GDM1 (cell line): ENCODE measurements at places on chromosomes 1 and 21.
A peak's percentile ranks its signal among the peaks of the same experiment; 100 is the strongest.

GRCh38 chr21:22758478-22758877 lies 1760.3 kb downstream of the NCAM2 start:
- DNase-seq: no peak

GRCh38 chr1:162300057-162300917 lies 76.4 kb downstream of the SPATA46 start:
- DNase-seq: no peak

- DNase-seq: no peak
Observed at GRCh38 chr1:205578780-205579571, 52.8 kb downstream of the ELK4 start.

GRCh38 chr21:45726438-45726837 lies 82.9 kb downstream of the PCBP3 start:
- DNase-seq: no peak

GRCh38 chr1:125065821-125066180 lies 3881.0 kb downstream of the SRGAP2C start:
- no peak for DNase-seq

DNA sequence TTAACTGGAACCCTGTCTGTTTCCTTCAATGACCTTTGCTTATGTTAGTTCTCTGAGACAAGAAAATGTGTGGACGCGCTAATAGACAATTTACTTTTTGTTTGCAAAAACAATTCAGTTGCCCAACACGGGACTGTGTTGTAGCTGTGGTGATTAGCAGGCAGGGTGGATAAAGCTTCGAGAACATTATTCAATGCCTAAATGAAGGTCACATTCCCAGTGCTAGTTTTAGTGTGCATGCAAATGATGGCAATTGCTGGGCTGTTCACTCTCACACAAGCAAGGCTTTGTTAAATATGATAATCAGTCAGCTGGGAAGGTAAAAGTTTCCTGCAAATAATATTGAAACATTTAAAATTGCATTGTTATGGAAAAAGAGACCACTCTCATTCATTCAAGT lies 188.4 kb downstream of the BACH1 start:
- DNase-seq: no peak

DNA sequence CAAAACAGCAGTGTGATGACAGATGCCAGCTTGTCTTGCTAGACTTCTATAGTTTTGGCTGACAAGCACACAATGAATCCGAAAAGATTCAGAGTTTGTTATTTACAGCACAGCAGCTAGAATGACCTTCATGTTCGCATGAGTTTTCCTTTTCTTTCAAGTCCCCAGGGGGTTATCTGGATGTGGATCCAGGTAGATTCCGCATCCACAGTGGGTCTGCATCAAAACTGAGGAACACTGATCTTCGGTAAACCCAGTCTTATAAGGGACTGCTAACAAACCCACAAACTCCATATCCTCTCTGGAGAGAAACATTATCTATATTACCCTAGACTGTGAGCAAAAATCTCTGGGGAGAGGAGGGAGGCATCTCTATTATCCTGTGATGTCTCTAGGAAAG lies 69.0 kb upstream of the DEPDC1 start:
- no peak for DNase-seq

DNA sequence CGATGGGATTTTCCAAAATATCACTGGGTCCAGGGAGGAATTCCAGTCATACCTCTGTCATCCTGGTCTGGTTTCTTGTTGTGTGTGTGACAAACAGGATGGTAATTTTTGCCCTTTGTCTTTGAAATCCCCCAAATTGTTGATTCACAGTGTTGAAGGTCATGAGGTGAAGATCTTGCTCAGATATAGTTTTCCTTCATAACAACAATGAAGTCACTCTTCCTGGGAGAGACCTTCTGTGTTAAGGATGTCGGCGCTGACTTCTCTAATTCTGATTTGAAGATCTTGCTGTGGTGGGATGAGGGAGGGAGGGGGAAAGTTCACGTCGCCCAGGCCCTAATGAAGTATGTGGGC lies 32.2 kb upstream of the MPZL1 start:
- DNase-seq: no peak

GRCh38 chr1:41835485-41835884 lies 83.2 kb downstream of the HIVEP3 start:
- DNase-seq: no peak

DNA sequence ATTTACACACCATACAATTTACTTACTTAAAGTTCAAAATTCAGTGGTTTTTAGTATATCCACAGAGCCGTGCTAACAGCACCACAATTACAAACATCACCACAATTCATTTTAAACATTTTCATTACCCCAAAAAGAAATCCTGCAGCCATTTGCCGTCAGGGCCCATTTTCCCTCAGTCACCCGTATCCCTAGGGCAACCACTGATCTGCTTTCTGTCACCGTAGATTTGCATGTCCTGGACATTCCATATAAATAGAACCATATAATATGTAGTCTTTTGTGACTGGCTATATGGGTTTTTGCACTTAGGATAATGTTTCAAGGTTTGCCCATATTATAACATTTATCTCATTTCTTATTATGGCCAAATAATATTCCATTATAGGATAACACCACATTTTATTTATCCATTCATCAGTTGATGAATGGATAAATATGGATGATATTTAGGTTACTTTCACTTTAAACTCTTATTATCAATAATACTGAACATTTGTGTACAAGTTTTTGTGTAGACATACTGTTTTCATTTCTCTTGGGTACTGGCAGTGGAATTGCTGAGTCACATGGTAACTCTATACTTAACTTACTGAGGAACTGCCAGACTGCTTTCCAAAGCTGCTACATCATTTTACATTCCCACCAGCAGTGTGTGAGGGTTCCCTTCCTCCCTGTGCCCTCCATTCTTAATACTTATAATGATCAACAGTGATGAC lies 68.9 kb downstream of the ST3GAL3 start:
- no peak for DNase-seq

DNA sequence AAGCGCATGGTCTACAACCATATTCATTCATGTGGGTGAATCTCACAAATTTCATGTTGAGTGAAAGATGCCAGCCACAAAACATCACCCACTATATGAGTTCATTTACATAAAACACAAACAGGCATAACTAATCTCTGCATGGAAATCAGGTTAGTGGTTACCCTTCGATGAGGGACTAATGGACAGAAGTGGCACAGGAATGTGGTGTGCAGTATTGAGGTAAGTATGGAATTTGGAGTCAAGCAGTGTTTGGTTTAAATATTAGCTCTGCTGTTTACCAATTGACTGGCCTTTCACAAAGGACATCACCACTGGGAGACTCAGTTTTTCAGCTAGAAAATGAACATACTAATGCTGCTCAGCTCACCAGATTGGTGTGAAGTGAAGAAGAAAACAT lies 24.2 kb downstream of the CCDC185 start:
- no peak for DNase-seq

DNA sequence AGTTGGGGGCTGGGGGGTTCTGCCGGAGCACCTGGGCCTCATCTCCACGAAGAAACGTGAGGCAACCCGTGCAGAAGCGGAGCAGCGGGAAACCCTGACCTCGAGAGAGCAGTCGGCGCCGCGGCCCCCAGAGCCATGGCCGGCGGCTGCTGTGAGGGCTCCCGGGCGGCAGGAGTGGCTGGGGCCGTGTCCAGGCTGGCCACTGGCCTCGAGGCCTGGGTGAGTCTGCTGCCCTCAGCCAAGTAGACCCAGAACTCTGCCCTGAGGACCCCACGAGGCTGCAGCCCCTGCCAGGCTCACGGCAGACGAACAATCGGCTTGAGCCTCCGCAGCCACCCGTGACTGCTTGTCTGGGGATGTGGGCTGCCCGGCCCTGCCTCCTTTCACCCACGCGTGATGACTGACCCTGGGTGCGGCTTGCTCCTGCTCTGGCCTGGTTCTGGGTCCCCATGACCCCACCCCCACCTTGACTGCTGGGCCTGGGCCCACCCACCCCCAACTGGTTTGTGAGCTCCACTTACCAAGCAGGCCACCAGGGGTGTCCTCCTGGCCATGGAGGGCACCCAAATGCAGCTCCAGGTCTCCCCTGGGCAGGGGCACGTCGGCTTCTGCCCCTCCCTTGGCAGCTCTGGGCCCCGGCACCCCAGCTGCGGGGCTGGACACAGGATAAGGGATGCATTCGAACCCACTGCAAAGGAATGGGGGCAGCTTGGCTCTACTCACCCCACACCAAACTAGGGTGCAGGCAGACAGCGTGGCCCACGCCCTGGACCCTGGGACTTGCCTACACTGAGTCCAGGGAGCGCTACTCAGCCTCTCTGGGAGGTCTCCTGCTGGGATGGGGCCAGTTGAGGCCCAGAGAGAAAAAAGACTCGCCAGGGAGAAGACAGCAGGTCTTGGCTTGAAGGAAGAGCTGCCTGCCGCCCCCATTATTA lies 34.2 kb downstream of the MORN1 start:
- DNase-seq: no peak

- DNase-seq: peak; percentile 14
Observed at GRCh38 chr1:50333595-50333974, 89.7 kb downstream of the DMRTA2 start.

DNA sequence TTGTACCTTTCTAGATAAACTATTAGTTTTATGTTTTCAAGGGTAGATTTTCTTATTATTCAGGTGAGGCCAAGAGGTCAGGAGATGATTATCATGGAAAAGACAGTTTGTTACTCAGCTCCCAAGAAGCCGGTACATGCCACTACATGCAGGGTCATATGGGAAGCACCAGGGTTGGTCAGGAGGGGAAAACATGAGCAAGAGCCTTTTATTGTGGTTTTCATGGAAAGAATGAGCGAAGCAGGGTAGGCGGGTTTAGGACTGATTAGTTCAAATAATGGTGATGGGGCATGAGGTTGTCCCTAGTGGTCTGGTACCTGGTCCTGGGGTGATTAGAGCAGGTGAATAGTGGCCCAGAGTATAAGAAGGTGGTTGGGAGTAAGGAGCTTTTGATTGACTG lies 189.9 kb downstream of the APP start:
- no peak for DNase-seq
